ENCODE measurements at places on chromosomes 3 and 15. TPM values are rescaled to one million over a fixed set of nuclear protein-coding genes. Genes with fewer than 3 reads are reported as not detected.

Gene TRPM1
- total RNA-seq: not detected

GRCh38 chr3:177673112-177673914 lies 476.0 kb upstream of the TBL1XR1 start:
- no peak overlapping the region for H3K27ac ChIP-seq
- H3K4me3 ChIP-seq: no peak overlapping the region
- no peaks in the 10 kb centered on the region for H3K27me3 ChIP-seq
- H3K36me3 ChIP-seq: no peaks in the 10 kb centered on the region

DNA sequence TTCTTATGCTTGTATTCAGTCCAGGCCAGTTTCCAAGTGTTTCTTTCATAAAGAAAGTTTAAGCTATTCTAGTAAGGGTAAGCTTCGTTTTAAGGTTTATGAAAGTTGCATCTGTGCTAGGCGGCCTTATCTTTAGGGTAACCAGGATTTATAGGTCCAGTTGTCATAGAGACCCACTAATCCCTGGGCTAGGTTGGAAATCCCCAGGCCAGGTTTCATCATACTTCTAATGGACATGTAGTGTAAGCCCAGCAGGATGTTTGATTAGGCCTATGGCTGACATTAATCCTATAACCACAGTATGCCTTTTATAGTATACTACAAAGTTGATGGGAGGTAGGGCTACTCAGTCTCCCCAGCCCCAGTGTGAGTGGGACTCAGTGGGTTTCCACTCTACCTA lies 312.4 kb downstream of the CACNA2D3 start:
- H3K36me3 ChIP-seq: no peaks in the 10 kb centered on the region
- H3K27ac ChIP-seq: no peak overlapping the region
- H3K4me3 ChIP-seq: no peak overlapping the region
- no peaks in the 10 kb centered on the region for H3K27me3 ChIP-seq
- no peak for DNase-seq
- H3K4me1 ChIP-seq: no peaks in the 10 kb centered on the region

GRCh38 chr15:88748081-88748480 lies 55.2 kb upstream of the ACAN start:
- no peaks in the 10 kb centered on the region for H3K27me3 ChIP-seq
- H3K4me1 ChIP-seq: no peaks in the 10 kb centered on the region
- no peak for DNase-seq
- no peaks in the 10 kb centered on the region for H3K36me3 ChIP-seq
- no peak overlapping the region for H3K27ac ChIP-seq

- H3K27ac ChIP-seq: no peak overlapping the region
- peaks cover 6% of the 10 kb centered on the region for H3K4me1 ChIP-seq
- no peaks in the 10 kb centered on the region for H3K36me3 ChIP-seq
- H3K4me3 ChIP-seq: no peak overlapping the region
These were observed 14.8 kb downstream of the ABCF3 start for GRCh38 chr3:184200825-184201224.

All from body of pancreas (tissue), 4 donors.